ENCODE measurements at places on chromosomes 6 and 20.

- no peak for DNase-seq
These were observed 26.0 kb downstream of the MDN1 start for GRCh38 chr6:89793586-89793985.

DNA sequence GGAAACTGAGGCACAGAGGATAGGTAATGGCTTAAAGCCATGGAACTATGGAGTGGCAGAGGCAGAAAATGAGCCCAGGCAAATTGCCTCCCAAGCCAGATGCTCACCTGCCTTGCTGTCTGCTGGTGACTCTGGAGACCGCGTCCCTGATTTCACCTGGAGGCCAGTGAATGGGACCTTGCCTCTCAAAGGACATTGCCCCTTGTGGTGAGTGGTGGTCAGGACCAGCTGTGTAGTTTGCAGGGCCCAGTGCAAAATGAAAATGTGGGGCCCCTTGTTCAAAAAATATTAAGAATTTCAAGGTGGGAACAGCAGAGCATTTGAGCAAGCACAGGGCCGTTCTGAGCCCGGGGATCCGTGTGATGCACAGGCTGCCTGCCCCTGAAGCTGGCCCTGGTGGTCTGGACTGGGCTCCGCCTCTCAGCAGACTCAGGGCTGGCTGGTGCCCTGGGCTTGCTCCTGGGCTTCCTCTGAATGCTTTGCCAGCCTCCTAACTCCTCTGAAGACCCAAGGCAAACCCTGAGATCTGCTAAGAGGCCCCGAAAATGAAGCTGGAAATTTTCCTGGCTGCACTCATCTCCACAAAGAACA is 19.8 kb upstream of the KCNG1 start:
- DNase-seq, result no peak

- no peak for DNase-seq
These were observed 614.6 kb downstream of the DHX35 start for GRCh38 chr20:39576771-39577170.

DNA sequence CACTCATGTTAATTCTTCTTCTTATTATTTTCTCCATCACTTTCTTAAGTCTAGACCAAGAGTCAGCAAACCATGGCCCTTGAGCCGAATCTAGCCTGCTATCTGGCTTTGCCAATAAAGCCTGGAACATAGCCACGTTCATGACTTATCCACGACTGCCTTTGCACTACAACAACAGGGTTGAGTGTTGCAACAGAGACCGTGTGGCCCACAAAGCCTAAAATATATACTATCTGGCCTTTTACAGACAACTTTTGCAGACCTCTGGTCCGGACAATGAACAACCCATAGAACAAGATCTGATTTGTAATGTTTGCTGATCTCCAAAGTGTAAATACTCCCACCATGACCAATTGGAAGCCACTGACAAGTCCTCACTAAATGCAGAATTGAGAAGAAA is 140.5 kb upstream of the CDYL start:
- DNase-seq, result no peak

DNA sequence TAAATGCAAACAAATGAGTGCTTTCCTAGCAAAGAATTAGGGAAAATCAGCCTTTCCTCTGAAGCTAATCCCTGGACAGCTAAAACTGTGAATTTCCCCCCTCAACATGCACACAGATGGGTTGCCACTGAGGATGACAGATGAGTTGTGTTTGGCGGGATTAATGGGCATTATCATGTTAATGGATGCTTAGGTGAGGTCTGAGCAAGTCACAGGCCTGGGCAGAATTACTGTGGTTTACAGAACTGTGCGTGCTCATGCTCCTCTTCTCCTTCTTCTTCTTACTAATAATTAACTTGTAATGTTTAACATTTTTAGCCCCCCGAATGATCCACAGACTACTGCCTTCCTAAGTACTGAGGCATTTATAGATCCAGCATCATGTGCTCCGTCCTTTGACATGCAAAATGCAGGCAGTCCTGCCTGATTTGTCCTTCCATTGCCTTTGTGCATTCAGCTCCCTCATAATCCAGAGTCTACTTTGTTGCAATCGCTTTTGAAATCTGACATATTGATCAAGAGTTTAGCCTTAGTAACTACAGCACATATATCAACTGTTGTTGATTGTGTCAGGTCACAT is 753.4 kb upstream of the MMS22L start:
- no peak for DNase-seq
